DMS79 treated with DMSO at 0.1 percent for 48 hours (cell line): ENCODE measurements at places on chromosomes 4 and X.

DNA sequence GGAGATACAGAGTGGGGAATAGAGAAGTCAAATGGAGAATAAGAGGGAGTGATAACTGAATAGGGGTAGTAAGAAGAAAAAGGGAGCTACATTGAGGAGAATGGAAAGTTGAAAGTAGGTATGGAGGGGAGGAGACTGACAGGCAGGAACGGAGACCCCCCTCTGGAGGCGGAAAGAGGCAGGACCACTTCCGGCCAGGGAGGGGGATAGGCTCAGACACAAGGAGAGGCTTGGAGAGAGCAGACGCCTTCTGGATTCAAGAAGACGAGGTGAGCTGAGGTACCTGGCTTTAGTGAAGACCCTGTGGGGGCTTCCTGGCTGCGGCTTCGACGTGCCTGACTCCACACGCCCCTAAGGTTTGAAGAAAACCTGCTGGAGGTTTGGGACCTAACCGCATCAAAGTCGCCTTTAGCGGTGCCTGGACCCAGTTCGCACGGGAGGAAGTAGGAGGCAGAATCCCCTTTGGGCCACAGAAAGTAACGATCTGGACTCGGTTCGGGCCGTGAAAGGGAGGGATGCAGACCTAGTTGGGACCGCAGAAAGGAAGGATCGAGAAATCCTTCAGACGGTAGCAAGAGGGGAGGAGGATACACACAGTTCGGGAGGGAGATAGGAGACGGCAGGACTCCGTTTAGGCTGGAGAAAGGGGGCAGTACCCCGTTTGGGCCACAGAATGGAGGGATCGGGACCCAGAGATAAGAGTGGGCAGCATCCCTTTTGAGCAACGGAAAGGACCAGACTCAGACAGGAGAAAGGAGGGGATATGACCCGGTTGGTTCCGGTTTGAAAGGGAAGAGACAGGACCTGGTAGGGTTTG, at the start of gene TRO:
TSS of gene TRO (plus strand) at position 215 of the 817 bp plus-strand sequence. CDS start 1,423 bp downstream, outside the sequence.
- DNase-seq, result peak; percentile 26

GRCh38 chr4:17068891-17069290, 170.4 kb upstream of the LDB2 start:
- DNase-seq, result no peak

GRCh38 chrX:71164071-71164470, 19.4 kb downstream of the NLGN3 start:
- DNase-seq, result no peak

GRCh38 chr4:18366136-18366535, 344.6 kb upstream of the LCORL start:
- DNase-seq, result no peak

GRCh38 chr4:146292508-146292907, 78.2 kb downstream of the REELD1 start:
- DNase-seq, result no peak
